ENCODE measurements at places on chromosomes 1 and 21. TPM values are rescaled to one million over a fixed set of nuclear protein-coding genes. Genes with fewer than 3 reads are reported as not detected.

The SDC3 gene
- 38.8 TPM for total RNA-seq

GRCh38 chr1:81832573-81832972 is 31.8 kb downstream of the ADGRL2 start:
- DNase-seq, result peak; percentile 28

GRCh38 chr1:184022668-184023067 is 14.9 kb downstream of the COLGALT2 start:
- peak; percentile 33 for DNase-seq

DNA sequence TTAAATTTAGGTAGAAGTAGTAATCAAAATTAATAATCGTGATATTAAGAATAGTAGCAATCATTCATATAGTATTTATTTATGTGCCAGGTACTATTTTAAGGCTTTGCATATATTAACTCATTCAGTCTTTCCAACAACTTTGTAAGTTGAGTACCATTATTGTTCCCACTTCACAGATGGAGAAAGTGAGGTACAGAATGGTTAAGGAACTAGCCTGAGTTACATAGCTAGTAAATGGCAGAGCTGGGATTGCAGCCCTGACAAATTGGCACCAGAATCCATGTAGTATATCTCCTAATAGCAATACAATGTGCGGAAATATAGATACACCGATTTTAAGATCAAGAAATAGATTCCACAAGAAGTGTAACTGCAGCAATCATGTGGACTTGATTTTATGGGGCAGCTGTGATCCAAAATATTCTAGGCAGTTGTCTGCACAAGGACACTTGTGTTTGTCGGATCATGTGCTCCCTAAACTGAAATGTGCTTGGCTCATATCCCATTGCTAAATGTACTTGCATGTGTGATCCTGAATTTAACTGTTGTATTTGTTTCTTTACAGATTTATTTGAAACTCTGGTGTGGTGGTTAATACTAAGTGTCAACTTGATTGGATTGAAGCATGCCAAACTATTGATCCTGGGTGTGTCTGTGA is 5.8 kb upstream of the GTF2B start:
- no peak for DNase-seq

DNA sequence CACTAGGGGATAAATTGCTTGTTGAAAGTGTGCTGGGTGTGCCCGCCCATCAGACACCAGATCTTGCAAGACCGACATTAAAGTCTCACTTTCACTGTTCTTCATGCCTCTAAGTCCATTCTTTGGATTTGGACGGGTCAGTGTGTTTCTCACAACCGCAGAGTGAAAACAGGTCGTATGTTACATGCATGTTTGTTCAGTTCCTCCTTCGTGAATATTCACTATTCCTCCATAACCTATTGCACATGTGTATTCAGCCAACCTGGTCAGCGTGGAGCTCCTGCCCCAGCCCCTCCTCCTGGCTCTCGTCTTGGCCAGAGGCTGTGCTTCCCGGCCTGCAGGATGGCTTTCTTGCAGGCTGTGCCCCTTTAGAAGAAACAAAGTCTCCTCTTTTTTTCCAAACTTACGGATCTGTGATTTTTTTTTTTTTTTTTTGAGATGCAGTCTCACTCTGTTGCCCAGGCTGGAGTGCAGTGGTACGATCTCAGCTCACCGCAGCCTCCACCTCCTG is 2.2 kb upstream of the KRTAP10-6 start:
- no peak for DNase-seq

- no peak for DNase-seq
Measured at GRCh38 chr1:78673120-78673519, 23.5 kb downstream of the IFI44 start.

- DNase-seq, result no peak
Measured at GRCh38 chr1:214352838-214353237, 71.9 kb downstream of the SMYD2 start.

GRCh38 chr1:101309334-101310311 is 72.8 kb downstream of the S1PR1 start:
- DNase-seq, result peak; percentile 53

- DNase-seq, result peak; percentile 5
Measured at GRCh38 chr1:27861436-27861835, 10.9 kb upstream of the THEMIS2 start.

The ZNF648 gene
- not detected for total RNA-seq

DNA sequence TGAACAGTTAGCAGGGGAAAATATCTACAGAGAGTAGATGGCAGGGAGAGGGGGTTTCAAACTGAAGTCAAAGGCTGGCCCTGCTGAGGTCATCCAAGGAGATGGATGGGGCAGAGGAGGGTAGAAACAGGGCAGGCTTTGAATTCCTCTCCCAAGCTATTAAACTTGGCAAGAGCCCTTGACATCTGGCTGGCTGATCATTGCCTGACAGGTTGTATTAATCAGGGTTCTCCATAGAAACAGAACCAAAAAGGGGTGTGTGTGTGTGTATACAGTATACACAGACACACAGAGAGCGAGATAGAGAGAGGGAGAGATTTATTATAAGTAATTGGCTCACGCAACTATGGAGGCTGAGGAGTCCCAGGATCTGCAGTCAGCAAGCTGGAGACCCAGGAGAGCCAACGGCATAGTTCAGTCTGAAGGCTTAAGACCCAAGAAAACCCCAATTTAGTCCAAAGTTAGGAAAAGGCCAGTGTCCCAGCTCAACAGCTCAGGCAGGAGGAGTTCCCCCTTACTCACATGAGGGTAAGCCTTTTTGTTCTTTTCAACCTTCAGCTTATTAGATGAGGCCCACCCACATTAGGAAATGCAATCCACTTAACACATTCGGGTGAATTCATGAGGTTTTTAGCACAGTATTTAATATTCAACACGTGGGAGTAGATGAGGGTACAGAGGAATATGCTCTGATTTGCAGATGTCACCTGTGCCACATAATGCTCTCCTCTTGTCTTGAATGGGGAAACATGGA is 46.7 kb upstream of the HAO2 start:
- DNase-seq, result no peak

- DNase-seq, result no peak
Measured at GRCh38 chr1:215824245-215824644, 257.1 kb downstream of the KCTD3 start.

The PRKAA2 gene
- total RNA-seq, result 53.2 TPM
